HS-27A (cell line): ENCODE measurements at places on chromosomes 13 and 19.

GRCh38 chr19:39679056-39679790 is 23.5 kb downstream of the LGALS16 start:
- no peak for DNase-seq

DNA sequence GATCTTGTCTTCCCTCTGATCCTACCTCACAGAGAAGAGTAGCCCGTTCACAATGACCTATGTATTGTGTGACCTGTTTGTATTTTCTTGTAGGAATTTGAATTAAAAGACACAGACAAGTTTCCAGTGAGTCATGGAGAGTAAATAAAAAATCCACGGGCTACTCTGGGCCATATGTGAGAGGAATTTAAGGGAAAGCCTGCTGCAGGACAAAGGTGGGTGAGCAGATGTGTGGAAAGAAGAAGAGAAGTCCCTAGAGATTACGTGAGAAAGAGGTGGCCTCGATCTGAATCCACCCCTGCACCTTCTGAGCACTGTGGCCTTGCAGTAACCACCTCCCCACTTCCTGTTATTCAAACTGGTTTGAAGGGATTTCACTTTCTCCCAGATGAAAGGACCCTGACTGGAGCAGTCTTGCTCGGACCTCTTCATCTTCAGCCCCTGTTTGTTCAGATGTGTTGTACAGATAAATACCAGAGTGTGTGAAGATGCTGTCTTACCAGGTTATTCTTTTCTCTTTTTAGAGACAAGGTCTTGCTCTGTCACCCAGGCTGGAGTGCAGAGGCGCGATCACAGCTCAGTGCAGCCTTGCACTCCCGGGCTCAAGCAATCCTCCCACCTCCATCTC is 205.4 kb downstream of the PDS5B start:
- no peak for DNase-seq

GRCh38 chr13:75702476-75702875 is 66.3 kb downstream of the LMO7 start:
- DNase-seq, result no peak

DNA sequence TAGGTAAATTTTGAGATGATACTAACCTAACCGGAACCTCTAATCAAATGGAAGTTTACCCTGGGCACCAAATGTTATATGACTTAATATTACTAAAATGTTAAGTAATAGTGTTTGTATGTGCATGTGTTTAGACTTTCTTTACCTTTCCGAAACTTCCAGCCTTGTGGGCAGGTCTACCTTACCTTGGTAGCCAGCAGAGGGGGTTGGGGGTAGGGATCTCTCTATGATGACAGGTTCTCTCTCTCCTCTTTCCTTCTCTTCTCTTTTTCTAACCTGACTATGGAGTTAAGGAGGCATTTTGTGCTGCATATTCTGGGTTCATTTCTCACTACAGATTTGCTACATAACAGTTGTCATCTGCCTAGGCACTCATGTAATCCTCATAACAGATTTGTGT is 6.8 kb upstream of the FRY start:
- no peak for DNase-seq

DNA sequence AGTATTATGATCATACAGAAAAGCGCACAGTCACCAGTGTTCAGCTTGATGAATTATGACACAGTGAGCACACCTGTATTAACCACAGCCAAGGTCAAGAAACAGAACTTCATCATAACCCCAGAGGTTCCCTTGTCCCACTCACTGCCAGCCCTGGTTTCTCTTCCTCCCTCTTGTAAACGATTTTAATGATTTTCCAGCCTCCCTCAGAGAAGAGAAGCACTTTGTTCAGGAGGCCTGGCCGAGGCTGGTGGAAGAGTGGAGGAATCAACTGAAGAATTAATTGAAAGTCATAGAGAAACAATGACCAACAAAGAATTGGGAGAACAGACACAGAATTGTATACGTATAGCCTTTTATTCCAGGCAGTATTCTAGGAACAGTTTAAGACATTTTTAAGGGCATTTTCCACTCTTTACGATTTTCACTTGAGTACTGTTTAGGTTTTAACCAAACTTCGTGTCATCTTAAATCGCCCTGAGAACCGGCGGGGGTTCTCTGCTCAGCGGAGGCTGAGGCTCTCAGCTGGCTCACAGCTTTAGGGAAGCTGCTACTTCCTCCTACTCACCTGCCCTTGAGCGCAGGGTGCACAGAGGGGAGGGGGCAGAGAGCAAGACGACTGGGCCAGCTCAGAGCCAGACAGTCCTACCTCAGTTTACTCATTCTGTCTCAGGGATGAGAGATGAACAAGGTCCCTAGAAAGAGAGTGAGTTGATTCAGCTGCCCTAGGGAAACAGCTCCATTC is 108.6 kb downstream of the AKAP11 start:
- DNase-seq, result no peak

DNA sequence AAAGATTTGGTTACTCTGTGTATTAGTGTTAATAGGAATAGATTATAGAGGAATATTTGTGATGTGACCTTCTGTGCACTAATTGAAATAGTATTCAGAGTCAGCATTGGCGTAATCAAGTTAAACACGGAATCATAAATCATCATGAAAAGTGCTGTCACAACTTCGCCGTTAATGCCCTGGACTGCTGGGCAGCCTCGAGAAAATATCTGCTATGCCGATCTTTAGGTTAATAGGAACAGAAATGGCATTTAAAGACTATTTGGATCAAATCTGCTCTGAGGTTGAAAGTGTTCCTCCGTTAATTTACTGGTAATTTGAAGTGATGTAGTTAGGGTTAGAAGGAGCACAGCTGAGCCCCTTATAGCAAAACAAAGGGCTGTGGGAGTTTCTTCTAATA is 219.0 kb downstream of the MZT1 start:
- DNase-seq, result no peak

DNA sequence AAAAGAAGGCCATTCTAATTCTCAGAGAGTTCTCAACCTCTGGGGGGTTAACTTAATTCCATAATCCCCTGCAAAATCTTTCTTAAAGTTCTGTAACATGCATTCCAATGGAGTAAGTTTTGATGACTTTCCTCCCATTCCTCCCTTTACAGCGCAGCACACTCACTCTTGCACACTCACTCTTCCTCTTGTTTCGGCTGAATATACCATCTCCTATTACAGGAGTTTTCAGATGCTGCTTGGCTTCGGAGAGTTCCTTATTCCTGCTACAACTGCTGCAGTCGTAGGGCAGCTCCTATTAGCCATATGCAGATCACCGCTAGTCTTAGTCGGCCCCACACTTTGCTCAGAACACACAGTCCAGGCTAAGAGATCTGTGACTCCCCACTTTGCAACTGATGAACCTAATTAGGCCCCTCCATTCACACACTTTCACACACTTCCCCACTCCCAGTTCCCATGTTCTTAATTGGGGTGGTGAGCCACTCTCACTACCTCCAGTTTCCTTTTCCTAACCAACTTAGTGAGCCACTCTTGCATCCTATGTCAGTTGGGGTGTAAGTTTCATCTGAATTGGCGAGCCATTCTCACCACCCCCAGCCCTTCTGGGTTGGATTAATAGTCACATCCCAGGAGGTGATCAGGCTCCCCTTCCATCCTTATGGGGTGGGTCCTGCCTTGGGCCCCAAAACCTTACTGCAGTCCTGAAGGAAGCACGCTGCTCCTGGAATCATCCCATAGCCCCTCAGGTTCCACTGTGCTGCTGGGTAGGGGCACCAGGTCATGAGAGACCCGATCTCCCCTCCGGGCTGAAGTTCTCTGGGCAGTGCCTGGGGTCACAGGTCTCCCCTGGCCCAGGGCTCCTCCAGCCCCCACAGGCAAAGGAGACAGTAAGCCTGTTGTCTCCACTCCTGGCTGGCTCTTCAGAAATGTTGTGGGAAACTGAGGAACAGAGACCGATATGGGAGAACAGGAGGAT is 53.9 kb downstream of the OR10H4 start:
- no peak for DNase-seq

DNA sequence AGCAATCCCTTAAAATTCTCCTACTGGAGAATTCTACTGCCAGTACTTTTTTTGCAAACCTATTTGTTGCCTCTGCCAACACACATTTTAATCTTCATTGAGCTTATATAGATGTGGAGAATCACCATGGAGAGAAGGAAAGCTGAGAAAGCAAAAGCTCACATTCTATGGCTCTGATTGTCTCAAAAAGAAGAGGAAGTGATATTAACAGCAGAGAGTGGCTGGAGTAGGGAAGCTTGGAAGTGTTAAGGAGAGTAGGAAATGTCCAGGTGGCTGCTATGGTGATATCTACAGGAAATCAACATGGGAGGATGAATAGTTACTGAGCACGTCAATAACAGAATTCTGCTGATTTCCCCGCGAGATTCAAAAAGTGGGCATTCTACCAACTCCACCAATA is 78.8 kb upstream of the TDRD3 start:
- no peak for DNase-seq

DNA sequence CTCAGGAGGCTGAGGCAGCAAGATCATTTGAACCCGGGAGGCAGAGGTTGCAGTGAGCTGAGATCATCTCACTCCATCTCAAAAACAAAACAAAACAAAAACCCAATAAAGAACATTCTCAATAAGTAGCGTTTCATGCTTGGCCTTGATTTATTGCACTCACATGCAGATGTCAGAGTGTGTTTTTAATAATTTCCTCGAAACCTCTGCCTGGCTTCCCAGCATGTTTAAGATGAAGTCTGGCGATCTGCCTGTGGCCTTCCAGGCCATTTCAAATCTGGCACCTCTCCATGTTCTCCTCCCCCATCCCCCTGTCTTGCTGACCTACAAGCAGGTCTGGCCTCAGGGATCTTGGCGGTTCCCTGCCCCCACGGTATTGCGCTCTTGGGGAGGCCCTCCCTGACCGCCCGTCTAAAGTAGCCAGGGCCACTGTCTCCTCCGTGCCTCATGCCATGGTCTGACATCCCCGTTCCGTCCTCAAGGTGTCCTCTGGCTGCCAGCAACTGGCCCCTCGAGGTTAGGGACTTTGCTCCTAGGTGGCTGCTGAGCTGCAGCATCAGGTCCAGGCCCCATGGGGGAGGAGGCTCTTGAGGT is 1.6 kb downstream of the WDR88 start:
- no peak for DNase-seq

- no peak for DNase-seq
Observed at GRCh38 chr13:51827254-51827653, 17.7 kb downstream of the TMEM272 start.

GRCh38 chr13:49679246-49679645 is 12.0 kb downstream of the EBPL start:
- no peak for DNase-seq

DNA sequence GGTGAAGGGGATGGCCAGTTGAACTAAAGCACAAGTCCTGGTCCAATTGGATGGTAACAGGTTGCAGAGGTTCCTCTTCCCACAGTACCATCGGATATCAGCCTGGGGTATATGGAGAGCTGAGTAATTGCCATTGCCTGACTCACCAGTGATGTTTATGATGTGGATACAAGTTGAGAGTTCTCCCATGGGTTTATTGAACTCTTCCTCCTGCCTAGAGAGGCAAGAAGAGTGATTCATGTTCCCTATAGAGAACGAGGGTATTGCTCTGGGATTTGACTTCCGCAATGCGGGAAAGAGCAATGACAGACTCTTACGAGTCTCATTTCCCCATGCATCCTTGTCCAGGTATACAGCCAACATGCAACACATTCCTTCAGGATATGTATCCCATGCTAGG is 111.3 kb upstream of the PCDH9 start:
- DNase-seq, result no peak

GRCh38 chr19:33063356-33063752 is 1.3 kb downstream of the RHPN2 start:
- no peak for DNase-seq

- DNase-seq, result no peak
Observed at GRCh38 chr13:37132211-37132610, 26.7 kb upstream of the CSNK1A1L start.

GRCh38 chr13:27341616-27342015 is 71.0 kb downstream of the RASL11A start:
- no peak for DNase-seq

DNA sequence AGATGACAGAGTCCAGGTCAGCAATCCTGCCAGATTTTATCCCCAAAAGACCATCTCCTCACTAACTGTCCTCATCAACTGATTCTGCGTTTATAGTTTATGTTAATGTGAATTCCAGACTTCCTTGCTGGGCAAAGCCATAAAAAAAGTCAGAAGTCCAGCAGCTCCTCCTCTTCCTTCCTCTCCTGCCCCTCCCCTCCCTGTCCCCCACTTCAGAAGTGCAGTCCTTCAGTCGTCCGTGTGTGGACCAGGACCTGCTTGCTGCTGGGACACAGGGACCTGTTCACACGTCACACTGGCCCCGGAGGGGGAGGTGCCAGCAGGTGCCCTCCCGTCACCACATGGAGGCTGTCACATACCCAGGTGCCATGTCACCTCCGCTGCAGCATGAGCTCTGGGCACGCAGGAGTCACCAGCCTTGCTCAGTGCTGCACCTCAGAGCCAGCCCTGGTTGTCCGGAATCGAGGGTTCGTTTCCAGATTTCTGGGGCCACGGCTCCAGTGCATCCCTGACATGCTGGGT is 4.0 kb upstream of the MCF2L start:
- DNase-seq, result no peak

GRCh38 chr19:15812060-15812722 is 3.3 kb downstream of the OR10H1 start:
- no peak for DNase-seq

DNA sequence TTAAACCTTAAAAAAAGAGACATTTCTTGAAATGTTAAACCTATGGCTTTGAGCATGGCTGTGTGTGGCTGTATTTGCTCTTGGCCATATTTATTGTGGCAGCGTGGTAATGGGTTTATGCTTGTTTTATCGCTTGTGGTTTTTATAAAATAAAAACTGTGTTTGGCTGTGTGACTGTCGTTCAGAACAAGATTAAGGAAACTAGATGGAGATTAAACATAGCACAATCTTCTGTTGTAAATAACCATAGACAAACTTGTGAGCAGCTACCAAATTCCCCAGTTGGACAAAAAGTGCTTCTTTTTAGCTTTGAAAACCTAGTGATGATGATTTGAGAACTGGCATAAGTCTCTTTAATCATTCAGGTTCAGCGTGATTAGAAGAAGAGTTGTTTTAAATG is 191.0 kb downstream of the GGACT start:
- DNase-seq, result no peak

DNA sequence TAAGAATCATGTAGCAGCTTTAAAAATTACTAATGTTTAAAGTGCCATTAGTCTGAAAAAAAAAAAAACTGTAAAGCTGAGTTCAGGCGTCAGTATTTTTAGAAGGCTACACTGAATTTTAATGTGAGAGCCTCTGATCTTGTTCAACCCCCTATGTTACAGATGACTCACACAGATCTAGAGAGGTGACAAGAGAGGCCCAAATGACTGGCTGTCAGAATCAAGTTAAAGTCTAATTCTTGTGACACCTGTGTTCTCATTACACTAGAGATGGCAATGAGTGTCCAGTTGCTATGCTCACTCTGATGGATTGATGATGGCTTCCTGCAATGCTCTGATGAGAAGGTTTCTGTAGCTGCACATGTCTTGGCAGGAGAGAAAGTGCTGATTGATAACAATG is 203.5 kb upstream of the OBI1 start:
- DNase-seq, result no peak

DNA sequence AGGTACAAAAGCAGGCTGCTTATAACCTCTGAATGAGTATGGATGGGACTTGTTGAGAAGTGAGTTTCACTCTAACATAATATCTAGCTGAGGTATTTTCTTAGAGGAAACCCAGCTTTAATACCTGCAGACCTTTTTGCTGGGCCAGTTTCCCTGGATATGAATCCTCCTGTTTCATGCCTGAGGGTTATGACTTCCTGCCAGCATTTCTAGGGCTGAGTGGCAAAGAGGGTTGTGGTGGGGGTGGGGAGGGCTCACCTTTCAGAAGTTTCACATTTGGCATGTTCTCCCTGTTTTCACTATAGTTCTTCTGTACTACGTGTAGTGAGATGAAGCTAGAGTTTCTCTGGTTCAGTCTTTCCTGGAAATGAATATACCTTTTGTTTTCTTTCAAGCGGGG is 73.7 kb downstream of the LACC1 start:
- DNase-seq, result no peak

- no peak for DNase-seq
Observed at GRCh38 chr19:5880604-5881078, 10.3 kb upstream of the FUT5 start.
